ENCODE measurements at places on chromosomes 4 and X.

GRCh38 chr4:82792912-82793649, 5.5 kb downstream of the SCD5 start:
- DNase-seq = no peak

- no peak for DNase-seq
These were observed 10.9 kb downstream of the DLG3 start for GRCh38 chrX:70455366-70456202.

DNA sequence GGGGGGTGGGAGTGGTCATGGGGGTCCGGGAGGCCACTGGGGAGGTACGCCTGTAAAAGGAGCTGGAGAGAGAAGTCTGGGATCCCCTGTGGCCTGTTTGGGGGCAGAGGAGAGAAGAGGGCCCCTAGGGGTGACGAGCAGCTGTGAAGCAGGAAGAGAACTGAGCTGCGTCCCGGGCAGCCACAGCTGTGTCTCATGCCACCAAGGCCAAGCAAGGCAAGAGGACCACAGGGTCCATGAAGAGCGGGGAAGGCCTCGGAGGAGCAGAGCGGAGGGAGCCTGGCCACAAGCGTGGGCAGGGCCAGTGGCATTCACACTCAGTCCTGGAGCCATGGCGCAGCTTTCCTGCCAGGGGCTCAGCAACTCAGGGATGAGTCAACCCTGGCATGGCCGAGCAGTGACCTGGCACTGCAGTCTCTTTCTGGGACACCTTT, 13.6 kb upstream of the NAT8L start:
- DNase-seq = no peak

DNA sequence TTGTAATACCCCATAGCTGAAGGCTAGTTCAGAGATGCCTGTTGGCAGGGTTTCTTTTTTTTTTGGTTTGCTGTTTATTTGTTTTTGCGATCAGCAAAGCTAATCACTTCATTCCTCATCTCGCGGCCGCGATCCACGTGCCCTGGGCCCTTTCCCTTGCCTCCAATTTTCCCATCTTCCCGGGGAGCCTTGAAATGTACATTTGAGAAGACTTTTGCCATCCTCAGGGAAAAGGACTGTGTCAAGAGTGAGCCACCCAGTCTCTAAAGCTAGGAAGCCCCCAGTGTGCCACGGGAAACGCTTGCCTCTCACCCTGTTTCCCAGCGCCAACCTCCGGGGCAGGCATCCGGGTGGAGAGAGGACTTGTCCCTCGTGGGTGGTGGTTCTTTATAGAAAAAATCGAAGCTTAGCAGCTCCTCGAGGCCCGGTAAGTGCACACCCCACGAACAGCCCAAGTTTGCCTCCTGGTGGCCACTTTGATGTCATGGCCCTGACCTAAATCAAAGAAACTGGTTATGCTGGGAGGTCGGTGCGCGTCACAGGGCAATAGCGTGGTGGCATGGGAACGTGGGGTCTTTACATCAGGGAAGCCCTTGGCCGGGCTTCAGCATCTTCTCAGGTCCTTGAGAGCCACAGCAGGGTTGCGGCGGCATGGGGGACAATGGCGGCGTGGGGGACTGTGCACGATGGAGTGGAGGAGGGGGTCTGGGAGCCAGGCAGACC, 42.0 kb downstream of the MAP7D3 start:
- peak; percentile 29 for DNase-seq

GRCh38 chr4:43296946-43297528, 404.5 kb downstream of the GRXCR1 start:
- DNase-seq = no peak

GRCh38 chr4:101599620-101600019, 190.9 kb upstream of the BANK1 start:
- DNase-seq = no peak

GRCh38 chrX:114800719-114801118, 216.7 kb downstream of the IL13RA2 start:
- no peak for DNase-seq

DNA sequence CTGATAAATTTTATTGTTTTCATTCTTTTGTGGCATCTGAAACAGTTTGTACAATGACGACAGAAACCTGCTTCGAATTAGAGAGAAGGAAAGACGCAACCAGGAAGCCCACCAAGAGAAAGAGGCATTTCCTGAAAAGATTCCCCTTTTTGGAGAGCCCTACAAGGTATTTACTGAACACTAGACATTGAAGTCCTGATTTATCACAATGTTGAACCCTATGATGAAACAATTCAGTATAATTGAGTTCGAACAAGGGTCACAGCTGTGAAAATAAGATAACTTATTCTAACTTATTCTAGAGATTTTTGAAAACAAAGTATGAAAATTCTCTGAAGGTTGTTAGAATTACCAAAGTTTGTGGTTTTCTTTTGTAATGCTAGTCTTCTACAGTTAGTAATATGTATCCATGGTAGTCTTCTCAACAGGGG, 111.3 kb downstream of the AFF1 start:
- DNase-seq = no peak

- DNase-seq = no peak
These were observed 293.2 kb upstream of the PCDH18 start for GRCh38 chr4:137825505-137825904.

DNA sequence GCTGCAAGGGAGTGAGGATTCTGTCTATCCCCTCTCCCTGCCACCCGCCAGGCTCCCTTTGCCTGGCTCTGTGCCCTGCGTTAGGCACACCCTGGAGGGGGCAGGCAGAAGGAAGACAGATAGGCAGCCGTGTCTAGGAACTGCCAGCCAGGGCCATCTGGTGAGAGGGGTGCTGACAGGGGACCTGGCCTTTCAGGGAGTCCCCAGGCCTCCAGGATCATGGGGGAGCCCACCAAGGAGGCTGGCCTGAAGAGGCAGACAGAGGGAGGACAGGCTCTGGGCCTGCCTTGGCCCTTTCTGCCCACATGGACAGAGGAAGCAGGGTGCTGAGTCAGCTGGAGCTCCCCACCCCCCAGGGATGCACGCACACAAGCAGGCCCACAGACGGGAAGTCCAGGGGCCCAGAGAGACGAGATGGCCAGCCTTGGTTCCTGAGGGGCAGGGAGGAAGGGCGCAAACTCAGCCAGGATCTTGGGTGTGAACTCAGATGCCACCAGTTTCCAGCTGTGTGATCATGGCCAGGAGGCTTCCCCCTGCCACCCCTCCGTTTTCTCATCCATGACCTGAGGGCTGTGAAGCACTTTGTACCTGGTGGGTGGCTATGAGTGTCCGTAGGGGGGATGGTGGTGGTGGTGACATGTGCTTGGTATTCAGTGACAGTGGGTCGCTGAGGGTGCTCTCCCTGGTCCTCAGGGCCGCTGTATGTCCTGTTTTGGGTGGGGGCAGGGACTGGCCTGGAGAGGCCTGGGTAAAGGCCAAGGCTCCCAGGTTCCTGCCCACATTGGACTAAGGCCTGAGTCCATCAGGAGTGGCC, 1.8 kb downstream of the SH3BP2 start:
- no peak for DNase-seq

DNA sequence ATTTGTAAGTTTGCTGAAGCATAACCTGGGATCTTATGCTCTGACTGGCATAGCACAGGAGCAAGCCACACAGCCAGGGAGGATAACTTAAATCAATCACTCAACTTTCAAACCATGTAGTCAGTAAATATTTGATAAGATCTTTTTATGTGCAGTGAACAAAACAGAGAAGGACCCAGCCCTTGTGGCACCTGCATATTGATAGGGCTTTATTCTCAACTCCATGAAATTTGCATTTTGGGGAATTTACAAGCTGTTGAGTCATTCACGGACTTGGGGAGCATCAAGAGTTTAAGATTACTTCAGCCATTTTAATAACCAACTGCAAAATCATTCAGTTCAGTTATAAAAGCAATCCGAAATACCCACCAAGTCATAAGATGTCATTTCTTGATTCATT, 122.6 kb downstream of the COMMD8 start:
- no peak for DNase-seq

DNA sequence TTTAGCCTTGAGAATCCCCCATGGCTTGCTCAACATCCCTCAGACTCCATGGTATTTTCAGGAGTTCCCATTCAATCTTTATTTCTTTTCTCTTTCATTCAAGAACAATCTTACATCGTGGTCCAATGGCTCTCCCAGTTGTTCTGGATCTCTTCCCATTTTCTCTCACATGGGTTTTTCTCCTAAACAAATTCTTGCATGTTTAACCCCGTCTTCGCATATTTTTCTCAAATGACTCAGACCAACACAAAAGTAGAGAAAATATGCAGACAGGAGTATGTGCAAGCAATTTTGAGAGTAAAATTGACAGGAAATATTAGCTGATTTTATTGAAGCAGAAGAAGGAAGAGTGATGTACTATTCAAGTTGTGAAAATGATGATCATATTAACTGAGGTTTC, 396.4 kb upstream of the TRAM1L1 start:
- DNase-seq = no peak

GRCh38 chr4:5118994-5119835, 67.9 kb downstream of the STK32B start:
- DNase-seq = no peak

DNA sequence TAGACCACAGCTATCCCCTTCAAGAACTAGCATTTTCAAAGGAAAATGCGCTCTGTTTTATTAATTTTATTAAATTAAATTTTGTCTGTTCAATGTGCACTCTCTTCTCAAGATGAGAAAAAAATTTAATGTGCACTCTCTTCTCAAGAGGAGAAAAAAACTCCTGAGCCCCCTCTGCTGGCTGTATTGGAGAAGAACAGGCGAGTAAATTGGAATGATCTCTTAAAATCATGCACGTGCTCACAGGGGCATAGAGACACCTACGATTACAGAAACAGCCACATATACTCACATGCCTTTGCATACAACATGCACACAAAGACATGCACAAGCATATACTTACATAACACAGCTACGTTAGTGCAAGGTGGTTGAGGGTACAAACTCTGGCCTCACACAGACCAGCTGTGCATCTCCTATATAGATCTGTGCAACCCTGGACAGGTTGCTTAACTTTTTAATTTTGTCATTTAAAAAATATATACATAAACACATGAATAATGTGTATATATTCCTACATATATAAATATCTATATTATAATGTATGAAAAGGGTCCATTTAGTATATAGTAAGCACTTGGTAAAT, 176.2 kb upstream of the CXorf66 start:
- peak; percentile 18 for DNase-seq

DNA sequence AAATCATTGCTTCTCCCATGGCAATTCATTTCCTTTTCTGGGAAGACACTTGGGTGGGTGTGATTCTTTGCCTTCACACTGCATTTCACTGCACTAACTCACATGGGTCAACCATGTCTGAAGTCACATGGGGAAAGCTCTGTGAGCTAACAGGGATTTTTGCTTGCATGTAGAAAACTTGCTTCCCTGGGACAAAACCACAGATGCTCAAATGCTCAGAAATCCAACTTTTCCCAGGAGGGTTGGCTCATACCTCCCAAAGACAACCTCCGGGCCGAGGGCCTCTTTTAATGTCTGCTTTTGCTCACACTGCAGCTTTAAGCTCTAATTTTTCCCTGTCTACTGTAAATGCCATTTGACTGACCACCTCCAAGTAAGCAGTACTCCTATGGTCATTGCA, 1695.2 kb downstream of the STIM2 start:
- no peak for DNase-seq

- DNase-seq = no peak
These were observed 774.8 kb upstream of the TENM3 start for GRCh38 chr4:181468451-181468850.

DNA sequence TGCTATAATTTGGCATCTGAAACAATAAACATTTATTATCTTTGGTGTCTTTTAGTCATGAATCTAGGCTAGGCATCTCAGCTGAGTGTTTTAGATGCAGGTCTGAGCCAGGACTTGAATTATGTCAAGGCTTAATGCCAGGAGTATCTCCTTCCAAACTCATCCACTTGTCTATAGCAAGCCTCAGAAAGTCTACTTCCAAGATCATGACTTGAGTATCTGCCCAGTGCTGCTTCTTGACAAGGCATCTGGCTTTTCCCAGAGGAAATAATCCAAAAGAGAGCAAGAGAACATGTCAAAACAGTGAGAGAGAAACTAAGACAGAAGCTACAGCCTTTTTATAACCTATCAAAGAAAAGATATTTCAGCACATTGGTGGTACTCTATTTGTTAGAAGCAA, 1052.1 kb upstream of the PCDH10 start:
- no peak for DNase-seq

GRCh38 chr4:56048702-56049431, 100.1 kb downstream of the CEP135 start:
- DNase-seq = no peak

- DNase-seq = no peak
These were observed 10.9 kb downstream of the FAM241A start for GRCh38 chr4:112156112-112156511.

DNA sequence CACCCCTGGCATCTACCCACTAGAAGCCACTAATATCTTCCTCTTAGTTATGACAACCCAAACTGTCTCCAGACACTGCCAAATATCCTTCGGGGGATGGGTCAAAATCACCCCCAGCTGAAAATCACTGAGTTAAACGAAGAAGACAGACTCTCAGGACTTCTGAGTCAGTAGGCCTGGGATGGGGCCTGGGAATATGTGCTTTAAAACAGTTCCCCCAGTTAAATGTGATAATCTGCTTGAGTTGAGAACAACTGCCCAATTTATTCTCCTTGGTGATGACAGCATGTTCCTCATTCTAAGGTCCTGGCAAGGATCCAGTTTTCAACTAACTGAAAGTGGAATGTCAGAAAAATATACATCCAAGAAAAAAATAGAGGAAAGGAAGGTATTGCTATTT, 52.4 kb downstream of the CBLL2 start:
- no peak for DNase-seq

DNA sequence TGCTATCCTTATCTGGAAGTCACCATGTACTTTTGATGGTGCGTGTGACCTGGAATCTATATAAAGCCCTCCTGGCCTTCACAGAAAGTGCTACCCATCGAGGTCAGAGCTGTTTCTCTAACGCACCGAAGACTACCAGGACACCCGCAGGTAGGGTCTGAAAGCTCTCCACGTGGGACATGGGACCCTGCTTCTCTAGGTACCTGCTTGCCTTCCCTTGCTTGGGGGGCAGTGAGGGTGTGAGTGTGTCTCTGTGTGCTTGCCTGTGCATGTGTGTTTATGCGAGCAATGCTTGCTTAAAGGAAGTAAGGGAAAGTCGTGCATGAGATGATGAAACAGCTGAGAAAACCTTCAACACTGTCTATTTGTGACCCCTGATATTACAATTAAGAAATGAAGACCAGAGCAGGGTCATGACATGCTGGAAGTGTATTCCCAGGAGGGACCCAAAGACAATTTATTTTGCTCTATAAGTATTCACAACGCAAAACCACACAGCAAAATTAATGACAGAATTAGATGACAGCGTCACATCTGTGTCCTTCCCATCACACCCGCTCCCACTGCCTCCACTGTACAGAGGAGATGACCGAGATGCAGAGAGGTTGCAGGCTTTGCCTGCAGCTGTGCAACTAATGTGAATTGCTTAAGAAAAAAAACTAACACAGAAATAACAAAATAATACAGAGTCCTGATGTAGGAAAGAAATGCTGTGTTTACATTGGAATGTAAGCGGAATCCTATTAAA, 76.4 kb upstream of the HELT start:
- no peak for DNase-seq

DNA sequence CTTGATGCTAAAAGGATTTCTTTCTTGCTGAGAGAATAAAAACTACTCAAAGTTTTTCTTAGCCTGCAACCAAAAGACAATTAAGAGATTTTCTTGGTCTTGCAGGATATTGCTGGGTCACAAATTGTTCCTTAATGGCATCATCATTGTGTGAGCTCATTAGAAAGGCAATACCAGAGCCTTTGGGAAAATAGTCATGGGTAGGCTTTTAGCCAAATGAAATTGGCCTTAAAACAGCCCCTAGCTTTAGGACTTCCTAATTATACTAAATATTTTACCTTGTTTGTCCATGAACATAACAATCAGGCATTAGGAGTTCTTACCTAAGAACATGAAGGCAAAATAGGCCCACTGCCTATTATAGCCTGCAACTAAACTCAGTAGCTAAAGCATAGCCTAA, 10.4 kb upstream of the FAM13A start:
- no peak for DNase-seq

Measured in T-helper 9 cell (primary cell).